ENCODE measurements at places on chromosomes 5 and 9.

DNA sequence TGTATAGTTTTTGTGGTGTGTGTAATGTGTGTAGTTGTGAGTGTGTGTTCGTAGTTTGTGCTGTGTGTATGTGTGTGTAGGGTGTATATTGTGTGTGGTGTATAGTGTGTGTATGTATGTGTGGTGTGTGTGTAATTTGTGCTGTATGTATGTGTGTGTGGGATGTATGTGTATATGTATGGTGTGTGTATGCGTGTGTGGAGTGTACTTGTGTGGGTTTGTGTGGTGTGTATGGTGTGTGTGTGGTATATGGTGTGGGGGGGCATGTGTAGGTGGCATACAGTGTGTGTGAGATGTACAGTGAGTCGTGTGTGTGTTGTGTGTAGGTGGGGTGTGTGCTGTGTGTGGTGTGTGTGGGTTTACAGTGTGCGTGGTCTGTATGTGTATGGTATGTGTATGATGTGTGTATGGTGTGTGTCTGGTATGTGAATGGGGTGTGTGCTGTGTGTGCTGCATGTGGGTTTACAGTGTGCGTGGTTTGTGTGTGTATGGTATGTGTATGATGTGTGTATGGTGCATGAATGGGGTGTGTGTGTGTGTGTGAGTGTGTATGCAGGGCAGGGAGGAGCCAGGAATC lies 125.2 kb downstream of the GADD45G start:
- DNase-seq, result no peak

- no peak for DNase-seq
Observed at GRCh38 chr5:78132507-78132906, 162.0 kb downstream of the AP3B1 start.

DNA sequence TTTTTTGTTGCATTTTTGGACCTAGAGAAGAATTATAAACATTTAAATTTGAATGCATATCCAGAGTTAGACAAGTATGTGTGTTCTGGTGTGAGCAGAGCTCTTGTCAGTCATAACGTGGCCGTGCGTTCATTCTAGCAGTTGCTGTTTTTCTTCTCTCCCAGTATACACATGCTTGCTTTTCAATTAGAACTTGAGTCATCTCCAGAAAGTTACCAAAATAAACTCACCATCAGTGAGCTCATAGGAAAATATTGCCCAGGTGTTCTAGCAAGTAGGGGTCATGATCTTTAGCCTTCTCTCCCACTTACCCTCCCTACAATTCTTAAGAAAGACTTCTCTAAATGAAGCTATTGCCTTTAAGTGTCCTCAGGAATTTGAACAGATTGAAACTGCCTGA lies 247.5 kb upstream of the TUT7 start:
- DNase-seq, result no peak

- DNase-seq, result no peak
Observed at GRCh38 chr5:160133071-160133917, 14.0 kb upstream of the PWWP2A start.

DNA sequence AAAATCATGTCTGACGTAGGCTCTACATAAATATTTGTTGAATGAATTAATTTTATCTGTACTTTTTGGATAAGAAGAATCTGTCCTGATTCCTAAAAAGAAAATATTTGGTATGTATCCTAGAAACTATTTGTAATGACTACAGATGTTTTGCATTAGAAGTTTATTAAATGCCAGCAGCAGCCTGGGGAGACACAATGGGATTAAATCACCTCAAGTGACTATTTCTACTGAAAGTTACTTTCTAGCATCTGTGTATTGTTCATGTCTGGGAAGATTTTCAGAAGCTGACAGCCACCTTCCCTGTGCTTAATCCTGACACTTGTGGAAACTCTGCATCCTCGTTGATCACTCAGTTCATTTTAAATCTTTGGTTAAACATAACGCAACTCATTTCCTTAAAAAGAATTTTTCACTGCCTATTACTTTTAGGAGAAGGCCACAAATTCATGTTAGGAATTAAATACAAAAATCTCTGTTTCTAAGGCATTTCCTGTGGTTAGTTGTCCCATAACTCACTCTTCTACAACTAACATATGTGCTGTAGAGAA lies 209.3 kb upstream of the PPP1R2B start:
- no peak for DNase-seq

- DNase-seq, result no peak
Observed at GRCh38 chr5:139551191-139551889, 9.8 kb upstream of the UBE2D2 start.

DNA sequence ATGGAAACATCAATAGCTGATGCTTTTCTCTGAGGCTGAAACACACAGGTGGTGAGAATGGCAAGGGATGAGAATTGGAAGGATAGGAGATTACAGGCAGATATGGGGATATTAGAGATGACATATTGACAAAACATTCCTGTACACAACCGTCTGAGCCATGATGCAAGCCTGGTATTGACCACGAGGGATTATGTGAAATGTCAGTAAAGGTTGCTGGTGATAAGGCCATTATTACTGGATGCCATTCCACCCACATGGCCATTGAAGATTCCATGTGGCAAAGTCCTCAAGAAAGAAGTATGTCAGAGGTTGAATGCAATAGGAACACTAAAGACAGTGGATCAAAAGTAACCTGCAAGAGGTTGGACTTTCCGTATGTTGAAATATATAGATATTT lies 15.7 kb downstream of the GRAMD2B start:
- no peak for DNase-seq

DNA sequence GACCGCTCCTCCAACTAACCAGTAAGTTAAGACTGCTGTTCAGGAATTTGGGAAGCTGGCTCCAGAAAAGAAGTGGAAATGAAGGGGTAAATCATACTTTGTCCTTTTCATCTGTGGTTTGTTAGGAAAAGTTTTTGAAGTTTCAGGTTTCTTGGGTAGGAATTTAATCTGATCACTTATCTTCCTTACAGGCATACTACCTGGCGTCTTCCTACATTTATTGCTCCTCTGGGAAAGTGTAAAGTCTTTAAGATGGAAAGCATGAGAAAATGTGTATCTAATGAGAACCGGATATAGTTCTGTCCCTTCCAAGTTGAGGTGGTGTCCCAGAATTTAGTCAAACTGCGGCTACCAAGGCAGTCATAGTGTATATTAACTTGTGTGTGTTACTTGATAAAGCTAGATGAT lies 1.3 kb downstream of the RASA1 start:
- DNase-seq, result no peak

DNA sequence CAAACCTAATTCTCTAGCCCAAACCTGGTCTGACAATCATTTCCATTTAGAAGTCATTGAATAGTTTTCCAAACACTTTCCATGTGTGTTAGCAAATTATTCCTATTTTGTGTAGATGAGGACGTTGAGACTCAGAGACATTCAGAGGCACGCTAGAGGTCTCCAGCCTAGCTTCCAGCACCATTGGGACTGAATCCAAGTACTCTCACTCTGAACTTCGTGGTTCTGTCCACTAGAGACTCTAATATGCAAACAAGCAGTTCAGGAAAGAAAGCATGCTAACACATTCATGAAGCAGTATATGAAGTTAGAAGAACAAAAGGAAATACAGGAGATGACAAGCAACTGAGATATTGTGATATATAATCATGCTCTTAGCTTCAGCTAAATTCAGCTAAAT lies 354.8 kb downstream of the NTRK2 start:
- no peak for DNase-seq

DNA sequence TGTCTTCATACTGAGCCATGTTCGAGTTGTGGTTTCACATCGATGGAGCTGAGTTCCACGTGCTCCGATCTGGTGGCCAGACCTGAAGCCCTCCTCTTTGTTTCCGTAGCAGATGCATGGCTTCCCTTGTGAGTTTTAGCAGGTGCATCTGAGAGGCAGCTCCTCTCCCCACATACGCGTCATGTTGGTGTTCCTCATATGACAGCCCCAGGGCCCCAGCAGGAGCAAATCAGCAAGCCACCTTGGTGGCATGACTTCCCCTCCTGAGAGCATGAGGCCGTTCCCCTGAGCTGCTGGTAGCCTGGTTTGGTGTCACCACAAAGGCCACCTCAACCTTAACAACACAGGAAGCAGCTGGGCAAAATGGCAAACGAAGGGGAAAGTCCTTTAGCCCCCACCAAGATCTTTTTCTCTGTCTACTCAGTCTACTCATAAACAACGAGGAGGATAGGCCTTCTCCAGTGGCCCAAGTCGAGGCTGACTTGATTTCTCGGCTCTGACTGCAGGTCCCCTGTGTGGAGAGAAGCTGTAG lies 5.9 kb downstream of the CYFIP2 start:
- DNase-seq, result no peak

DNA sequence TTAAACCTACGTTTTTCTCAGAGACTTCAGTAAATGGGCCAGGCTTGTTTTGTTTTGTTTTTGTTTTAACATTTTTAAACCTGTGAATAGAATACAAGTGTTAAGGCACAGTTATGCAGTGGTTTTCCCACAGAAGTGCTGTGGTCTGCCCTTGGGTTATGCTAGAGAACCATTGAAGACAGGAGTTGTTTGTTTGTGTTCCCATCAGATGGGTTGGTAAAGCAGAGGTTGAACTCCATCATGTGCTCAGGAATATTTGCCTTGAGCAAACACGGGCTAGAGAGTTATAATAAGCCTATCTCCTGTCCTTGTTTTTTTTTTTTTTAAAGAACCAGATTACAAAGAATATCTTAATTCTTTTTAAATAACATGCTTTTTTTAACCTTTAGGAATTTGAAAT lies 28.5 kb downstream of the RHOBTB3 start:
- peak; percentile 95 for DNase-seq

DNA sequence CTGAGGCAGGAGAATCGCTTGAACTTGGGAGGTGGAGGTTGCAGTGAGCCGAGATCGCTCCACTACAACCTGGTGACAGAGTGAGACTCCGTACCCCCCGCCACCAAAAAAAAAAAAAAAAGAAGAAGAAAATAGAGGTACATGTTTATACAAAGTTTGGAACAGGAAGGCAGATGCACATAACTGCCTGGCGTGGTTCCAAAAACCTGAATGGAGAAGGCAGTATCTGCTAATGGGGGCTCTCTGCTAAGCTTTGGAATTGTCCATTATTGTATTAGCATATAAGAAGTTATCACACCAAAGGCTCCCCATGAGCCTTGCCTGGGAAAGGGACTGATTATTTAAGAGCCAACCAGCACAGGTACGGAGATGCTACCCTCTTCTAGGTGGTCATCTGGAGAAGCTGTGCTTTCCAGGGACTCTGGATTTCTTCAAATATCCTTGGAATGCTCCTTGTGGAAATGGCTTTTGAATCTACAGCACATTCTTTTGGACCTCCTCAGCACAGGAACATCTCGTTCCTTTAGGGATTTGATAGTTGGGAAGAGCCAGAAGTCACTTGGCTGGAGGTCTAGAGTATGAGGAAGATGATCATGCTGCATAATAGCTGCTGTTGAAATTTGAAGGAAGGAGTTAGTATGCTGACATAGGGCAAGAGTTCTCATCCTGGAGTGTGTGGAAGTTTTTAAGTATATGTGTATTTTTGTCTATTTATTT lies 42.5 kb upstream of the ABCA1 start:
- DNase-seq, result no peak

DNA sequence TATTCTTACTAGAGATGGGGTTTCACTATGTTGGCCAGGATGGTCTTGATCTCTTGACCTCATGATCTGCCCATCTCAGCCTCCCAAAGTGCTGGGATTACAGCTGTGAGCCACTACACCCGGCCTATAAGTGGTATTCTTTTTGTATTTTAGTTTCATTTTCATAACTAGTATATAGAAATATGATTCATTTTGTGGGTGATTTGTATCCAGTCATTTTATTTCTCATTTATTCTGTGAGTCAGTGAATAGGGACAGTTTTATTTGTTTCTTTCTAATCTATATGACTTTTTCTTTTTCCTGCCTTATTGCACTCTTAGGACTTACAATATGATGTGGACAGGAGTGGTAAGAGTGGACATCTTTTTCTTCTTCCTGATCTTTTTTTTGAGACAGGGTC lies 112.9 kb downstream of the AOPEP start:
- DNase-seq, result no peak

Data from HepG2 (cell line).